ENCODE measurements at places on chromosomes 12 and 14.
A peak's percentile ranks its signal among the peaks of the same experiment; 100 is the strongest.

GRCh38 chr12:102510463-102510862 is 30.1 kb upstream of the IGF1 start:
- no peak for DNase-seq

DNA sequence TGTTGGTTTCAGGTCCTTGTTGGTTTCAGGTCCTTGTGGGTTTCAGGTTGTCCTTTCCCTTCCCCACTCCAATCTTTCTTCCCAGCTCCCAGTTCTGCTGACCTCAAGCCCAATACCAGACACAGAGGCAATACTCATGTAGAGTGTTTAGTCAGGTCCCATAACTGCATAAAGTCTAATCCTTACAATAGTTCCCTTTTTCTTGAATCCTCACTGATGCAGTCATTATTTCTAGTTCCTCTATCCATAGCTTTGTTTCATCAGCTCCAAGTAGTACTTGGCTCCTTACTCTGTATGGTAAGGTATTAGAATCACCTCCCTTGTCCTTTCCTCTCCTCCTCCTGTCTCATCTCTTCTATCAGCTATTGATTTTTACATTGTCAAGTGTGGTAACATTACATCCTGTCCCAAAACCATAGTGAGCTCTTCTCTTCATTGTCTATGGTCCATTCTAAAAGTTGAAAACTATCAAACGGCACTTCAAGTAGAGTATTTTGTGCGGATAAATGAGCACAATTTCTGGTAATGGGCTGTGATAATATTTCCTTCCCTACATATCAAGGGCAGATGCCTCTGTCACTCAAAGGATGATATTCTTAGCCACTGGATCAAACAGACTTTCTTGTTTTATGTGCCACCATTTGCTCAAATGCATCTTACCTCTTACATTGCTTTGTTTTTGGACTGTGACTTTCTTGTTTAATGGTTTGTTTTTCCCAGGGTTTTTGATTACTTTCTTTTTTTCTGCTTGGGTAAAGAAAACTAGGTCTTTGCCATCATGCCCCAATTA is 57.2 kb upstream of the JDP2 start:
- DNase-seq, result no peak

- no peak for DNase-seq
These were observed 40.4 kb upstream of the BTG1 start for GRCh38 chr12:92186038-92186470.

DNA sequence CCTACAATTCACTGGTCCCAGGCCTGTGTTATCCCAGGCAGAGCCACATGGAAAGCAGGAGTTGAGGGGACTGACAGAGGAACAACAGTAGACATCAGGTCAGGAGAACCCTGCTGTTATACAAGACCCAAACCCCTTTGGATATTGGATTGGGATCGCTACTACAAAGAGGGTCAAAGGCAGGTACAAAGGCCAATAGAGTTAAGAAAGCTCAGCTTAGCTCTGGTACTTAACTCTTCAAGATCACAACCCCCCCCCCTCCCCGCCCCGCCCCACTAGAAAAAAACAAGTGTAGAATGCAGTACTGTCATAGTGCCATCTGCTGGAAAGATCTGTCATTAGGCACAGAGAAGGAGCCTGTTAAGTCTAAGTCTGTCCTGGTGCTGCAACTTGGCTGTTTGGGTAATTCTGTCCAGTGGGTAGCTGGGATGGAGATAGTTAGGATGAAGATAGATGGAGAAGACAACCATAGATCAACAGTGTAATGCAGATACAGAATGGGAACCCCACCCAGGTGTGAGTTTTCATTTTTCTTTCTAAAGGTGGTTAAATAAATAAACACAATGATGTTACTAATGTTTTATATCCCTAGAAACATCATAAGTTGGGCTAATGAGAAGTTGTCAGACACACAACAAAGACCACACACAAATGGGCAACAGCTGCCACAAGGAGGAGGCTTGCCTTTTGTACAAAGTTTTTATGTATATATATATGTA is 17.2 kb downstream of the REM2 start:
- peak; percentile 63 for DNase-seq

- no peak for DNase-seq
These were observed 71.4 kb downstream of the BCL11B start for GRCh38 chr14:99200654-99201005.

- no peak for DNase-seq
These were observed 25.2 kb downstream of the WNK1 start for GRCh38 chr12:777550-778047.

DNA sequence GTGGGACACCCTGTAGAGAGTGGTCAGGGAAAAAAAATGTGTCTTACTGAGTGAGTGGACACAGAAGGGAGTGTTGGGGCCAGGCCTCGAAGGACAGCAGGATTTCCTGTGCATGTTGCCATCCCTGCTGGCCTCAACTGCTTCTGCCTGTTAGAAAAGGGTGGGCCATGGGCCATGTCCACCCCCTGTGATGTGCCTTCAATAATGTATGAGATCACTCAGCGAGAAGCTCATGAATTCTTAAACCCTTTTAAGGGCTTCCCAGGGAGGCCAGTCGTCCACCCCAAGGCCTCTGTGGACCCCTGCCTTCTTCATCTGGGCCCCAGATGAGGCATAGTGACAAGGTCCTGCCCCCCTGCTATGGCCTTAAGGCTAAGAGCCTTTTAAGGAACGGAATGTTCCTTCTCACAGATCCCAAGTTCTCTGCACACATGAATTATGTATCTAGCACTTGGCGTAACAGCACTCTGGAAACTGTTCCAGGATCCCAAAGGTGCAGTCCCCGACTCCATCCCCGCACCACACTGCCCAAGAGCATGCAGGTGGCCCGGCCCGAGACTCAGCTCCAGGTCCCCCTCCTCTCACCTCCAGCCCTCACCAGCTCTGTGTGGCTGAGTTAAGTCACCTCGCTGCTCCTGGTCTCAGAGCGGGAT is 8.9 kb upstream of the C14orf132 start:
- no peak for DNase-seq

- DNase-seq, result no peak
These were observed 227.9 kb downstream of the DACT1 start for GRCh38 chr14:58865514-58866281.

DNA sequence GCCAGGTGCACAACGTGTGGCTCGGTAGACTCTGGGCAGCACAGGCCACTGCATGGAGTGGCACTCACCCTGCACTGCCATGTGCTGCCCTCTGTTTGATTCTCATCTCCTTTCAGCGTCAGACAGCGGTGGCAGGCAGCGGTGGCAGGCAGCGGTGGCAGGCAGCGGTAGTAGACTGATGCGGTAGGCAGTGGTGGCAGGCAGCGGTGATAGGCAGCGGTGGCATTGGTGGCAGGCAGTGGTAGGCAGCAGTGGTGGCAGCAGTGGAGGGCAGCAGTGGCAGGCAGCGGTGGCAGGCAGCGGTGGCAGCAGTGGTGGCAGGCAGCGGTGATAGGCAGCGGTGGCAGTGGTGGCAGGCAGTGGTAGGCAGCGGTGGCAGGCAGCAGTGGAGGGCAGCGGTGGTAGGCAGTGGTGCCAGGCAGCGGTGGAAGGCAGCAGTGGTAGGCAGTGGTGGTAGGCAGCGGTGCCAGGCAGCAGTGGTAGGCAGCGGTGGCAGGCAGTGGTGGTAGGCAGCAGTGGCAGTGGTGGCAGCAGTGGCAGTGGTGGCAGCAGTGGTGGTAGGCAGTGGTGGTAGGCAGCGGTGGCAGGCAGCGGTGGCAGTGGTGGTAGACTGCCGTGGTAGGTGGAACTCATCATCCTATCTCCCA is 6.0 kb upstream of the MEG3 start:
- no peak for DNase-seq

DNA sequence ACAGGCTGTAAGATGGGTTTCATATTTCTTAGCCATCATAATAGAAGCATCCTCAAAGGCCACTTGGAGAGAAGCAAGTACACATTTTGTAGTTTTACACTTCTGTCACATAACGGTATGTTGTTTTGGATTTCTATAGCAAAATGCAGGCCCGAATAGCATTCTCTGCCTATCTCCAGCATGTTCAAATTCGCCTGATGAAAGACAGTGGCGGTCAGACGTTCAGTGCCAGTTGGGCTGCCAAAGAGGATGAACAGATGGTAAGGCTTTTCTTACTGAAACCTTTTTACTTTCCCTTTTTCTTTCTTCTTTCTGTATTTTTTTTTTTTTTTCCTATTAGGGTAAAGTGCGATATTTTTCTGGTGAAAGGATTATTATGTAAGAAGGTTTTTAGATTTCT is 110.5 kb downstream of the TTLL5 start:
- no peak for DNase-seq

DNA sequence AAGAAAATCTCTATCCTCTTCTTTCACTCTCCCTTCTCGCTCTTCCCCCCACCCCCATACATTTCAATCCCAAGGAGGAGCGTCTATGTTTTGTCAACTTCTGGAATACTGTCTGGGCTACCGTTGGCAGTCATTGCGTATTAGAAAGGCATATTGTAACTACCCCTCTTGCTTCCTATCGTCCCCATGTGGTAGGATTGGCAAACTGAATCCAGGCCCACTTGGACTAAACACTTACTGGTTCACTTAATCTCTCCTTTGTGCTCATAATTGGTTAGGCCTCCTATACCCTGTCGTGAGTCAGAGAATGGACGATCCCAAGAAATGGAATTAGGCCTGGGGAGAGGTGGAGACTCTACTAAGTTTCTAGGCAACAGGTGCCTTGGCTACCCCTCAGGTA is 68.8 kb upstream of the SLC8A3 start:
- peak; percentile 36 for DNase-seq

Measured in activated CD4-positive, alpha-beta T cell treated with anti-CD3 and anti-CD28 coated beads, Interleukin-2, amount 50 U/mL, for 16 hours (primary cell).